Naive thymus-derived CD8-positive, alpha-beta T cell (primary cell): ENCODE measurements at places on chromosomes 2 and 18. TPM values are rescaled to one million over a fixed set of nuclear protein-coding genes. Genes with fewer than 3 reads are reported as not detected.

DNA sequence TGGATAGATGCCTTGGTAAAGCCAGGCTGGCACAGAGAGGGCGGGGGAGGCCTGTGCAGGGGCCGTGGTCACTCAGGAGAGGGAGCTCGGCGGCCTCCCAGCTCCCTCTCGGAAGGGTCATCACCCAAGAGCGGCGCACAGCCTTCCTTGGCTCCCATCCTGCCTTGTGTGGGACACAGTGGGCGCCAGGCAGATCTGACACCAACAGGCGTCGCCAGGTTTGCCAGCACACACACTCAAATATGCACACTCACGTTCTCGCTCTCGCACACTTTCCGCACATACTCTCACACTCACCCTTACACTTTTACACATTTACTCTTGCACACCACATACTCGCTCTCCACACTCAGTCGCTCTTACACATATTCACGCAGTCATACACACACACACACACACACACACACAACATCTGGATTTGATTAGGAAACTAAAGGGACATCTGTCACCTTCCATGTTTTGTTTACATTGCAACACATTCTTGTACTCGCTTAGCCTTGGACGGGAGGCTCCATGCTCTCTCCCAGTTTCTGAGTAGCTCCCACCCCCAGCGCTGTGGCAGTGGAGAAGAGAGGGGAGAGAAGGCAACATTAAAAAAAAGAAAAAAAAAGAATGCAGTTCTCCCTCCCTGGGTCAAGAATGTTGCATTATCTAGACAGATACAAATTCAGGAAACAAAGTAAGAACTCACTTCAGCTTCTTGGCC, 10.5 kb downstream of the CHMP1B start:
- DNase-seq = no peak

DNA sequence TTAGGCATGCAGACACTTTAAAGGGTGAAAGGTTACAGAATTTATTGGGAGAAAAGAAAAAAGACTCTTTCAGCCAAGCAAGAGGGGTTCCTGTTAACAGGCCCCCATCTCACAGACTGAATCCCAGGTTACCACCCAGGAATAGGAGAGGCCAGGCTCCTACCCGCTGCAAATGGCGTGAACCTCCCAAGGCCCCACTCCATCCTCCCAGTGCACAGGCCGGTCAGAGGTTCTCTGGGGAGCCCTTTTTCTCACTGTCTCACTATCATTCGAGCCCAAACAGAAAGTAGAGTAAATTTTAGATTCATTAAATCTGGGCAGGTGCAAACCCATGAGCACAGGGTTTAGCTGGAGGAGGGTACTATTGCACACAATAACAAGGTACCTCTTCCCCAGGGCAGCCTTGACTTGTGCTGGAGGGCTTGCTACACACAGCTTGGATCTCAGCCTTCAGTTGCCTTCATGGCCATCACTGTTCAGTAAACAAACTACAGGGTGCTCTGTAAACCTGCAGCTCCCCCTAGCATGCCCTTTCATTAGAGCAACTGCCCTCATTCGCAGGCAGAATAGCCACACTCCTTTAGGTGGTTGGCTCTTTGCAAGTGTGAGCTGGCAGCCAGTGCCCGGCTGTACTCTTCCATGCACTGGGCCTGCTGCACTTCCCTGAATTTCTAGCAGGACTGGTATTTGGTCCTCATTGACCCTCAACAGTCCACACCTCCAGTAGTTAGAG, 7.3 kb upstream of the PLEK start:
- no peak for DNase-seq

GRCh38 chr2:166238176-166238575, 110.4 kb upstream of the SCN1A start:
- DNase-seq = no peak

DNA sequence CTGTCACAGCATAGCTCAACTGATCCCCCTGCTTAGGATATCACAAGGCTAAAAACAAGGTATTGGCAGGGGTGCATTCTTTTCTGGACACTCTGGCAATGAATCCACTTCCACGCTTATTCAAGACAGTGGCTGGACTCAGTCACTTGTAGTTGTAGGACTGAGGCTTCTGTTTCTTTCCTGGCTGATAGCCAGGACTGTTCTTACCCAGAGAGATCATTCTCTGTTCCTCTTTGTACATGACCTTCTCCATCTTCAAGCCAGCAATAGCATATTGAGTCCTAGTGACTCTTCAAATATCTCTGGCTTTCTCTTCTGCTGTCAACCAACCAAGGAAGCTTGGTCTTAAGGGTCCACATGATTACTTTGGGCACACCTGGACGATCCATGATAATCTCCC, 241.3 kb downstream of the RBM43 start:
- DNase-seq = no peak

DNA sequence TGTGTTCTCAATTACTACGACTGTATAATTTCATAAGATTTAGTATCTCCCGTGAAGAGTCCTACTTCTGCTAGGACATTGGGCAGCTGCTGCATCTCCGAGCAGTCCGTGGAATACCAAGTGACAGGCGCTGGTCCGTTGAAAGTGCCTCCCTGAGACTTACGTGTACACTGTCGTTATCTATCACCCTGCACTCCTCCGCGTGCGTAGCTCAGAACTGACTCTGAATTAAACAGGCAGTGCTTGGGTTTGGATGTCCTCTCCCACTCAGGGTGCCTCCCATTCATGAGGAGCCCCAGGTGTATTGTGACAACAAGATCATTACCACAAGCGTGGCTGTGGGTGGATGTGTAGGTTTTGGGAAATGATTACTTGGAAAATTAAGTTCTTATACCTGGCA, 148.4 kb downstream of the SH3RF3 start:
- DNase-seq = no peak

DNA sequence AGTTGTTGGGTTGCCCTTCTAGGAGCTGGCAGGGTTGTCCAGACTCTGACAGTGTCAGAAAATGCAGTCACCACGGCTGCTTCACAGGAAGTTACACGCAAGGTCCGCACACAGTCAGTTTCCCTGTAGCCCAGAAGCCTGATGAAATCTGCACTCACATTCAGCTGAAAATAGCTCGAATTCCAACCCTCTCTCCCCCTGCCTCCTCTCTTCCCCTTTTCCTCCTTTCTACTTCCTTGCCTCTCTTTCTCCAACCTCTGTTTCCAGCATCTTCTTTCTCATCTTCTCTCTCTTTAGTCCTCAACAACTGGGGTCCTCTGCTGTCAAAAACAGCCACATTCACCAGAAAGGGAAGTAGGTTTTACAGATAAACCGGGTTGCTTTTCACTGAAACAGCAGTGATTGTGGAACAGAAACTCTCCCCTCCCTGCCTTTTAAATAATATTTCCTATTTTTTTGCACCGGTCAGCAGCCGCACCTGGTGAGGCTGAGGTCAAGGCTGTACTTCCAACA, 69.3 kb downstream of the BCL11A start:
- DNase-seq = no peak

DSG1 gene
- polyA plus RNA-seq = not detected

- DNase-seq = peak; percentile 53
These were observed 37.9 kb downstream of the MTERF4 start for GRCh38 chr2:241064008-241064801.

GRCh38 chr2:167689444-167689843, 558.0 kb downstream of the STK39 start:
- no peak for DNase-seq

TMBIM1 gene
- 75.8 TPM for polyA plus RNA-seq

- DNase-seq = no peak
These were observed 36.1 kb downstream of the SLC40A1 start for GRCh38 chr2:189544318-189545042.

RAD51AP2 gene
- polyA plus RNA-seq = not detected

DNA sequence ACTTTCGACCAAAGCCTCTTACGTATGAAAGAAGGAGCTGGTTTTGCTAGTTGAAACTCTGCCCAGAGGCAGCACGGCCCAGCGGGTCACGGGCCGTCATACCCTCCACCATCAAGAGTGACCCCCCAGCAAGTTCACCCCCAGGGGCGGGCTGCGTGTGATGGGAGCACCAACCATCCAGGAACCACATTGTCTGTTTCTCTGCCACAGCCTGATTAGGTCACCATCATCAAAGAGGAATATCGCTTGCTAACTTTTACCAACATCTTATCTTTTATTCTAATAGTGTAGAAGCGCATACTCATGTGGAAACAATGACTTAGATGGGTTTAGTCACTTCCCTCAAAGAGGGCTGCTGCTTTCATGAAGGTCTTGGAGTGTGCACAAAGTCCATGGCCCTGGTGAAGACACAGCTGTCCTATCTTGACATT, 116.6 kb upstream of the SMIM21 start:
- no peak for DNase-seq

- no peak for DNase-seq
These were observed 43.6 kb upstream of the MAP3K20 start for GRCh38 chr2:173032032-173032431.

DNA sequence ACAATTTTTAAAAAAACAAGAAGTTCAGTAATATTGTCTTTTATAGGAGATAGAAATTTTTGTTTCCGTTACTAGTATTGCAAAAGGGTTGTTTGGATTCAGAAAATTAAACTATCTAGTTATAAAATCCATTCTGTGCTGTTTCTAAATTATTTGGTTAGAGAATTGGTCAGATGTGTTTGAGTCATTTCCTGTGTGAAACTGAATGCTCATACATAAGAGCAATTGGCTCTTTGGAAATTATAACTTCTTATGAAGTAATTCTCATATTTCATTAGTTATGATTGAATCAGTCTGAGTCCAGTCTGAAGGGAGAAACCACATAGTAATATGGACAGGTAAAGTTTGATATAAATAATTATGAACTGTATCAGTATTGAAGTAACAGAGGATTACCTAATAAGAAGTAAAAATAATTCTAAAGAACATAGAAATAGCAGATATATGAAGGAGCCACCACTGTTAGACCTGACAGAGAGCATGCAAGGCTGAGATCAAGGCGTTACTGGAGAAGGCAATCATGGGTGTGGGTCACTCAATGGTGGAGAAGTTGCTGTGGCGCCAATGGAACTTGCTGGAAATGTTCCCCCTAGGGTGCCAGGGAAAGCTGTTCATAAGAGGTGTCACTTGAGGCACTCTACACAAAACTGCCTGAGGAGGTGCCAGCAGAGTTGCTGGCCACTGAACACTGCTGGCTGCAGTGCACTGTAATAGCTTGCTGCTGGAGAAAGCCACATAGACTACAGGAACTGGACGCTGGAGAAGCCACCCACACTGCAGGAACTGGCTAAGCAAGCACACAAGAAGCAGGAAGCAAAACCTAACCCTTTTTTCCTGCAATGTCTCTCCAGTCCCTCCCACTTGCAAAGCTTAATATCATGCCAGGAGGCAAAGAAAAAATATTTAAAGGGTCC, 18.0 kb upstream of the FAP start:
- DNase-seq = no peak

OTX1 gene
- not detected for polyA plus RNA-seq

KCNIP3 gene
- not detected for polyA plus RNA-seq

DNA sequence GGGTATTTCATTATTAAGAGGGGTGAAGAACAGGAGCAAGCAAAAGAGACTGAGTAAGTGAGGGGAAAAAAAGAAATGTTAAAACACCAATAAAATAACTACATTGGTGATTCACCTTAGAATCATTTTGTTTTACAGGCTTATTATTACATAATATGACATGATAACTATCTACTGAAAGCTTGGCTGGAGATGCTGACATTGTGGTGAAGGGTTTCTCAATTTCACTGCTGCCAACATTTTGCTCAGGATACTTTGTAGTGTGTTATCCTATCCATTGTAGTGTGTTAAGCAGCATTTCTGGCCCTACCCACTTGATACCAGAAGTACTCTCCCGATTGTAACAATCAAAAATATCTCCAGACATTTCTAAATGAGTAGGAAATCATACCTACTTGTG, 1564.6 kb upstream of the NXPH2 start:
- DNase-seq = no peak

- no peak for DNase-seq
These were observed 17.9 kb upstream of the LRRTM1 start for GRCh38 chr2:80322311-80322920.

- DNase-seq = no peak
These were observed 81.4 kb upstream of the GATA6 start for GRCh38 chr18:22088029-22088428.

DNA sequence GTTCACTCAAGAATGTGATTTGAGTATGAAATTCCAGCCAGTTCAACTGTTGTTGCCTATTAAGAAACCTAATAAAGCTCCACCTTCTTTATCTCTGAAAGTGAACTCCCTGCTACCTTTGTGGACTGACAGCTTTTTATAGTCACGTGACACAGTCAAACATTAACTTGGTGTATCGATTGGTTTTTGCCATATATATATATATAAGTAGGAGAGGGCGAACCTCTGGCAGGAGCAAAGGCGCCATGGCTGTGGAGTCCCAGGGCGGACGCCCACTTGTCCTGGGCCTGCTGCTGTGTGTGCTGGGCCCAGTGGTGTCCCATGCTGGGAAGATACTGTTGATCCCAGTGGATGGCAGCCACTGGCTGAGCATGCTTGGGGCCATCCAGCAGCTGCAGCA, at the start of gene UGT1A1:
UGT1A1 (plus strand) TSS at position 228 of the 400 bp plus-strand sequence; CDS start at position 246, 18 bp downstream.
- no peak for DNase-seq

- no peak for DNase-seq
These were observed 5.0 kb upstream of the IL1RN start for GRCh38 chr2:113122364-113122763.

PMAIP1 gene
- 16.0 TPM for polyA plus RNA-seq

DNA sequence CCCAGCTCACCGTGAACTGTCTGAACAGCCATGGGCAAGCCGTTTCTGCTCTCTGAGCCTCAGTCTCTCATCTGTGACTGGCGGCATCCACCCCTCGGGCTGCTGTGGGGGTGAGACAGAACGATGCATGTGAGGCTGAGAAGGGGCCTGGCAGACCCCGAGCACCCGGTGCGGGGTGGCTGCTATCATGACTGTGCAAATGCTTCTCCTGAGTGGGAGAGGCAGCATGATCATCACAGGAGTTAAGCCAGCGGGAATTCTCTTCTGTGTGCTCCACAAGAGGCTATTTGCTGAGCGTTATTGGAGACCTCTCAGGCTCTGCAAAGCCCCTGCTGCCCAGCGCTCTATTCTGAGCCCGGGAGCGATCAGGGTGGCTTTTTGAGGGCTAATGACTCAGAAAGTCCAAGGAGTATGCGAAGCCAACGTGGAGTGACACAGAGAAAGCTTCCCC, 45.8 kb upstream of the ID2 start:
- DNase-seq = no peak

DNA sequence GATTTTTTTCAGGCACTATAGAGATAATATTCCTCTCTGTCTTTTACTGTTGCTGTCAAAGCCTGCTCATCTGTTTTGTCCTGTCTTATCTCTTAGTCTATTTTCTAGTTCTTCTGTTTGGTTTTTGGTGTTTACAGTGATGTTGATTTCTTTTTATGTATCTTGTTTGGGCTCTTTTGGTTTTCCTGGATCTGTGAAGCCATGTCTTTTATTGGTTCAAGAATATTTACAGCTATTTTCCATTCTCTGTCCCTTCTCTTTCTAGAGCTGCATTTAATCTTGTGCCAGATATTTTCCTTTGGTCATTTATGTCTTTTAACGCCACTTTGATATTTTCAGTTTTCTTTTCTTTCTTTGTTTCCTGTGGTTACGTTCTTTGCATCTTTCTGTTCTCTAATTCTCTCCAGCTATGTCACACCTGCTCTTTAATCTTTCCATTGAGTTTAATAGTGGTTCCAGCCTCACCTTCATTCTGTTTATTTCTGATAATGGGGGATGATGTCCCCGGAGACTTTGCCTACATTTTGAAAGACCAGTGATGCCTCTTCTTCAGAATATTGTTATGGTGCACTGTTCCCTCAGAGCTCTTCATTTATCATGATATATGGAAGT, 32.0 kb downstream of the SMCHD1 start:
- no peak for DNase-seq

TOGARAM2 gene
- not detected for polyA plus RNA-seq

GRCh38 chr2:143259368-143259958, 130.2 kb downstream of the ARHGAP15 start:
- DNase-seq = peak; percentile 34

C2orf81 gene
- 5.3 TPM for polyA plus RNA-seq

- no peak for DNase-seq
These were observed 515.9 kb downstream of the SLC4A3 start for GRCh38 chr2:220143336-220143735.
